Activated T-cell treated with anti-CD3 and anti-CD28 coated beads, Interleukin-2, amount 50 U/mL, for 24 hours (primary cell): ENCODE measurements at places on chromosomes 2 and 18.

- DNase-seq, result peak; percentile 58
Measured at GRCh38 chr18:23992089-23992940, 22.2 kb upstream of the TTC39C start.

GRCh38 chr2:129456691-129457090, 522.8 kb upstream of the RAB6C start:
- DNase-seq, result no peak

DNA sequence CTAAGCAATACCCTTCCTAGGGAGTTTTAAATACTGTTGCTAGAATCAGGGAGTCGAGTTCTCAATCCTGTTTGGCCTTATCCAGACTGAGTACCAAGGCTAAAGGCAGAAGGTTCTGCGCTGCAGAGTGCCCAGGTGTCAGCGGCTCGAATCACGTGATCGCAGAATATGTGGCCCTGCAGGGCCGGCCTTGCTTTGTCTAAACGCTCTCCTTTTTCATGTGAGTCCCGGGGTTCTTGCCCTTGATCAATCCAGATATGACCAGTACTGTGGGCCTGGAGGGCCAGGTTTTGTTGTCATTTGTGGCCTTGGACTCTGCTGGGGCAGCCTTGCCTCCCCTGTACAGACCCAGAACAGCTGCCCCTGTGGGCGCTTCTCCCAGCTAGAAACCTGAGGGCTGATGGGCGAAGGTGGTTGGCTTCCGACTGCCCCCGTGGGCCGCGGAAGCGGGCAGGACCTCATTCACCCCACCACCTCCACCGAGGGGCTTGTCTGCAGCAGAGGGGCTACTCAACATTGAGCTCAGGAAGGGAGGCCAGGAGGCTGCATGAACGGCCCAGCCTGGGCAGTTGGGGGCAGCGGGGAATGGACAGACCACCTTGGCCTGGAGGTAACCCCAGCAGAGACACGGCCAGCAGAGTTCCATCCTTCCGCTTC, 225.0 kb downstream of the ALPK2 start:
- DNase-seq, result no peak

DNA sequence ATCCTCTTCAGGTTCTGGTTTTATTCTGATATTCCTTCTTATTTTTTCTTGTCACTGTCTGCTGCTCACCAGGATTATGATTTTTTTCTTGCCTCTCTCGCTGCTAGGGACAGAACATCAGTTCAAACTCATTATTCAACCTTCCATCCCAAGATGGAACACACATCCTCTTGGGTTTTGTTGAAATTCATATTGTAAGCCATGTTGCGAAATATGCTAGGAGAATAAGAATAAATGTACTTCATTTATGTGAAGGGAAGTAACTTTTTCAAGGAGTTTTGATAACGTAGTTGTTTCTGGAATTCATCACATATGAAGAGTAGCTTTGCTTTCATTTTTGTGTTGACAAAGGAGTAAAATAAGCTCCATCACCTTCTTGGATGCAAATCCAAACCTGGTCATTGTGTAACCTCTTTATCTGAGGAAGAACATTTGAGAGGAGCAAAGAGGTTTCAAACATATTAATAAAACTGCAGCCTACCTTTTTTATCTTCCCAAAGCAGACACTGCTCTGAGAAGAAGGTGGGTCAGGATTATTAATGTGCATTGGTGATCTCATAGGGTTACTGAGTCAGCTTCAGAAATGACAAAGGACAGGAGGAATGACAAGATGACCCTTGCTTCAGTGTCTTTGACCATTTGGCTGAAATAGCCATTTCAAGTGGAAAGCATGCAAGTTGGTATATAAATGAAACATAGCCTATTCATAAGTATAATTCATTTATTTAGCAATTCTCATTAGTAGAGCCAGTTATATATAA, 280.0 kb downstream of the GULP1 start:
- no peak for DNase-seq

DNA sequence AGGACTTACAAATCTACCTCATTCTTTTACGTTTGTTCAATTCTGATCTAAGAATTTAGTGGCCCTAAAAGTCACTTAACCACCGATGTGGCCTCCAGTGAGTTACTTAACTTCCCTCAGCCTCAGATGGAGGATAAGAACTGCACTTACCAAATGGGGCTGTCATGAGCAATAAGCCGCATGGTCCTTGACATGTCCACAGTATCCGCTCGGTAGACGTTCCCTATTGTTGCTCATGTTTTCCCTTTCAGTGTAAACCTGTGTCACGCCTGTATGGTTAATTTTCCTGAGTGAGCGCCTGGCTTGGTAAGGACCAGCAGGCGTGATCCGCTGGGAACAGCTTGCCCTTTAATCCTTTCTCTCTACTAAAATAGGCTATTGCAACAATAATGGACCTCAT, 20.3 kb downstream of the SEC11C start:
- DNase-seq, result no peak

DNA sequence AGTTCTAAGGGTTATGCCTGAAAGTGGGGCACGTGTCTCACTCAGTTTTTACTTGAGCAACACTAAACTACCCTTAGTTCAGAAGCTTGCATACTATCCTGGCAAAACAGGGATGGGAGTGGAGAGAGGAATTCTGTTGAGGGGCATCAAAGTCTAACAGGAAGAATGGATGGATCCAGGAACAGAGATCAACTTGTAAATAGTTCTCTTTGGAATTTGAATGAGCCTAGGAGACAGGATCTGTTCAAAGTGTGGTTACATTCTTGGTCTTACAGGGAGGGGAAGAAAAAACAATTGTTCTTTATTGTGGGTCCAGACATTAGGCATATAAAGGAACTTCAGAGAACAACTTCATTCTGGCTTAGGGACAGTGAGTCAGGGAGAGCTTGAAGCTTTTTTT, 560.2 kb downstream of the CNTNAP5 start:
- no peak for DNase-seq

- DNase-seq, result no peak
Measured at GRCh38 chr18:43682196-43682595, 404.9 kb upstream of the SYT4 start.
